ENCODE measurements at places on chromosomes 7 and 10. TPM values are rescaled to one million over a fixed set of nuclear protein-coding genes. Genes with fewer than 3 reads are reported as not detected.

TMEM248 gene
- 59.1 TPM for total RNA-seq

MYL10 gene
- total RNA-seq, result not detected

GJD4 gene
- total RNA-seq, result not detected

PGAM2 gene
- 2.4 TPM for total RNA-seq

FZD8 gene
- total RNA-seq, result 13.7 TPM

CPA2 gene
- 0.90 TPM for total RNA-seq

GPR22 gene
- total RNA-seq, result not detected

TAS2R5 gene
- 0.90 TPM for total RNA-seq

FGF8 gene
- 28.9 TPM for total RNA-seq
